ENCODE measurements at places on chromosomes 12 and 14. TPM values are rescaled to one million over a fixed set of nuclear protein-coding genes. Genes with fewer than 3 reads are reported as not detected.

GRCh38 chr12:70788774-70789173 lies 131.8 kb downstream of the PTPRR start:
- DNase-seq = no peak
- H3K4me3 ChIP-seq = no peak overlapping the region

TAS2R9 gene
- not detected for total RNA-seq

DNA sequence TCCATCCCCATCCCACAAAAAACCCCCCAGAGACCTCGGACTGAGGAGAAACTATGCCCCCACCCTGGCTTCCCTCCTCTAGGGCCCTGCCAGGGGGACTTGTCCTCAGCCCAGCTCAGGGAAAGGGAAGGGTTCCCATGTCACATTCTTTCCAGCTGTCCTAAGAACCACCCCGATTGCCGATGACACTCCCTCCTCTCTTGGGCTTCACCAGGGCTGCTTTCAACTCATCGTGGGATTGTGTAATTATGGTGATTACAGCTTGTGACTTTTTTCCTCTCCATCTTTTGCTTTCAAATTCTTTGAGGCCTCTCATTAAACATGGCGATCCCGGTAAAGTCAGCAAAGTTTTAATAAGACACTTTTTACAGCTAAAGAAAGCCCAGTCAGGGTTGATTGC lies 344.0 kb downstream of the DPF3 start:
- DNase-seq = no peak
- H3K4me3 ChIP-seq = no peak overlapping the region
- H3K27me3 ChIP-seq = peaks cover 7% of the 10 kb centered on the region
- peaks cover 21% of the 10 kb centered on the region for H3K4me1 ChIP-seq
- H3K36me3 ChIP-seq = no peaks in the 10 kb centered on the region

DNA sequence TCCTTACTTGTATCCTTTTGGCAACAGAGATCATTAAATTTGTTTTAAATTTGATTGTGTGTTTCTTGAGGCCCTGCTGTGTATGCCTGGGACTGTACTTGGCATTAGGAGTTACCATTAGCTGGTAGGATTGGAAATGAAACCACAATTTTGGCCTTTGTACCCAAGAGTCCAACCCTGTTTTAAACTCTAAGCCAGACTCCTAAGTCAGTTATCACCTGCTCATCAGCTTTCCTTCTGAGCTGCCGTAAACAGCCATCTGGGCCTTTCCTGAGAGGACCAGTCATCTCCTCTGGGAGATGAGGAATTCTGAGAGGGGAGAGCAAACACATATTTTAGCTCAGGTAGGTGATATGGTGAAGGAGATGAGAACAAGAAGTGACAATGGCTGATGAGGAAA lies 74.3 kb upstream of the SRSF5 start:
- H3K27ac ChIP-seq = peak overlapping the region; percentile 81
- peaks cover 79% of the 10 kb centered on the region for H3K4me1 ChIP-seq

GRCh38 chr12:2287589-2287988 lies 234.8 kb downstream of the CACNA1C start:
- peaks cover 100% of the 10 kb centered on the region for H3K4me1 ChIP-seq
- no peaks in the 10 kb centered on the region for H3K27me3 ChIP-seq
- no peak overlapping the region for H3K4me3 ChIP-seq
- no peak for DNase-seq
- H3K36me3 ChIP-seq = no peaks in the 10 kb centered on the region

DNA sequence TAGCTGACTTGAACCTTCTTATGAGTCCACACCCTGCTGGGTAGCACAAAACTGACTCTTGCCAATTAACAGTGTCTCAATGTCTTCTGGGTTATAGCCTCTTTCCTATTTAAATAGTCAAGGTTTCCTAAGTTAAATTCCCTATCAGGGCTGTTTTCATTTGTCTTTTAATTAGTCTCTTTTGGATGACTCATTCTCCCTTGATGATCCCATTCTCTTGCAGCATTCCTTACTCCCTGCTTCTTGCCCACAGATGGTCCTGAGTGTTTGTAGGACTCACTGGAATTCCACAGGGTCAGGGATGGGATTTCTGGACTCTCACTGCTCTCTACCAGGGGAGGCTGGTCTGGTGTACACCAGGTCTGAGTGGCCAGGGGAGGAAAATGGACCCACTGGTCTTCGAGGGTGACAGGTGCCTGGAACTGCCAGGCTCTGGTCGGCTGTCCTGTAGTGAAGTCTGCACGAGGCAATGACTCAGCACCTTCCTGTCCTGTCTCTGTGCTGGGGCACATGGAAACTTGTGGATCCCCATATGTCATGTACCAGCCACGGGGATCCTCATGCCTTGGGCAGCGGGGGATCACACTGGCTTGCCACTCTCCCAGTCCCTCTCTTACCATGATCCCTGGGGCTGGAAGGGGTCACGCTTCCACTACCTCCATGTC lies 236.5 kb upstream of the PELI2 start:
- no peak overlapping the region for H3K4me3 ChIP-seq
- no peaks in the 10 kb centered on the region for H3K36me3 ChIP-seq
- H3K27ac ChIP-seq = no peak overlapping the region
- no peak for DNase-seq
- H3K4me1 ChIP-seq = no peaks in the 10 kb centered on the region

DNA sequence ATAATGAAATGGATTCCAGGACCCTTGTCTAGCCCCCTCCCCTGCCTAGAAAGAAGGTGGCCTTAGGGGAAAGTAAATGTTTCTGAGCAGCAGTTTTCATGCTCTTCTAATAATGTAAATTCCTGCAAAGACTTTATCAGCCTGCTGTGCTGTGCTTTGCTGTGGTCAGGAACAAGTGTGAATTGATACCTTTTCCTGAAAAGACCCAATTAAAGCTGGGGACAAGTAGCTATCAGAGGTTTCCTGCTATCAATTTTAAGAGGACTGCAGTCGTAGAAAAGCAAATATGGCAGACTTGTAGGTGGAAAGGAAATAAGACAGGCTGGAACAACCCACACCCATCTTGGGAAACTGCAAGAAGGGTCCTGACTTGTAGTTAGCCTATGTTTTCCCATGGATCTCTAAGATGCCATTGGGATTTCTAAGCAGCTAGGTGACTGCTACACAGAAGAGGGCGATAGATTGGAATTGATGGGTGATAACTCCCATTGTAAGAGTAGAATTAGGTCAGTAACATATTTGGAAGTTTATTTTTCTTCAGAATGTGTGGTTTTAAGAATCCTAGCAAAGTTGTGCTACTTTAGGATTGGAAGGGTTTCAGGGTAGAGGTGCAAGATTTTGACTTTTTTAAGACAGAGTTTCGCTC lies 3.1 kb downstream of the DYNLL1 start:
- no peak overlapping the region for H3K27ac ChIP-seq
- H3K27me3 ChIP-seq = no peaks in the 10 kb centered on the region
- H3K4me1 ChIP-seq = peaks cover 23% of the 10 kb centered on the region
- no peak overlapping the region for H3K4me3 ChIP-seq

DNA sequence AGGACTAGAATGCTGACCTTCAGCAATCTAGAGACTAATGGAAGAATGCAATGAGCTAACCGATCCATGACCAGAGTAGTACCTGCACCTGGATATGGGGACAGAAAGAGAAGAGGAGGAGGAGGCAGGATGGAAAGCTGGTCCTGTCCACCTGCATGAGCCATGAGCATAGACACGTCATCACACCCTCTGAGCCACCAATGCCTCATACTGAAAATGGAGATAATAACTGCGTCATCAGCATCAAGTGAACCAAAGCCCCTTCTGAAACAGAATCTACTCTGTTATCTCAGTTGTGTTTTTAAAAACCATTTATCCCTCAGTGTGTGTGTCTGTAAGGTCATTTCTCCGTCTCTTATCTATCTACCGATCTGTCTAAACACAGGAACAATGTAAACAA lies 327.0 kb downstream of the BCL11B start:
- H3K36me3 ChIP-seq = no peaks in the 10 kb centered on the region
- no peak for DNase-seq
- peaks cover 16% of the 10 kb centered on the region for H3K4me1 ChIP-seq
- H3K27me3 ChIP-seq = peaks cover 10% of the 10 kb centered on the region

- no peaks in the 10 kb centered on the region for H3K27me3 ChIP-seq
- no peak for DNase-seq
- H3K4me3 ChIP-seq = no peak overlapping the region
- no peak overlapping the region for H3K27ac ChIP-seq
- H3K4me1 ChIP-seq = peaks cover 14% of the 10 kb centered on the region
These were observed 250.0 kb downstream of the MED13L start for GRCh38 chr12:116027551-116027821.

UBR7 gene
- 21.1 TPM for total RNA-seq

- H3K27ac ChIP-seq = no peak overlapping the region
- H3K4me3 ChIP-seq = no peak overlapping the region
- no peaks in the 10 kb centered on the region for H3K4me1 ChIP-seq
- no peaks in the 10 kb centered on the region for H3K27me3 ChIP-seq
- no peaks in the 10 kb centered on the region for H3K36me3 ChIP-seq
These were observed 19.8 kb upstream of the DHRS7 start for GRCh38 chr14:60184905-60185555.

CDCA3 gene
- total RNA-seq = 2.2 TPM

NTF3 gene
- not detected for total RNA-seq

TBX5 gene
- 38.7 TPM for total RNA-seq

DNA sequence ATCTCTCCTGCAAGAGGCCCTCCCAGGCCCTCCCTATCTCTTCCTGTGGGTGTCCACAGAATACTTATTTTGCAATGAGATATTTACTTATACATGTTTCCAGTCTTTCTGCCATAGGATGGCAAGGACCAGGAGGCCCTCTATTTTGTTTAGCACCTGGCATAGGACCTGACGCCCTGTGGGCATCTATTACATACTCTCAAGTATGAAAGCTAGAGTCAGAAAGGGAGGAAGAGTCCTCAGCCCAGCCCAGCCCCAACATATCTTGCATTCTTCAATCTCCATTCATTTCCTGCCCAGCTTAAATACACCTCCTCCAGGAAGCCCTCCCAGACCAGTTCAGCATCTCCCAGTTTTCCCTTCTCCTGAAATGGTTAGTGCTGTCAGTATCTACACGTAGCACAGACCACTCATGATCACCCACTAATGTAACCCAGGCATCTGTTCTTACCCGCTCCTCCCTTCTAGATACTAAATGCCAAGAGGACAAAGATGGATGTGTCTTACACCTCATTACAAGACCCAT lies 7.4 kb downstream of the FOXN4 start:
- no peaks in the 10 kb centered on the region for H3K4me1 ChIP-seq
- H3K4me3 ChIP-seq = no peak overlapping the region
- H3K27ac ChIP-seq = no peak overlapping the region

TSPAN11 gene
- total RNA-seq = 0.85 TPM

SIX1 gene
- 0.33 TPM for total RNA-seq

SCN8A gene
- 0.28 TPM for total RNA-seq

HOXC12 gene
- total RNA-seq = not detected

DNA sequence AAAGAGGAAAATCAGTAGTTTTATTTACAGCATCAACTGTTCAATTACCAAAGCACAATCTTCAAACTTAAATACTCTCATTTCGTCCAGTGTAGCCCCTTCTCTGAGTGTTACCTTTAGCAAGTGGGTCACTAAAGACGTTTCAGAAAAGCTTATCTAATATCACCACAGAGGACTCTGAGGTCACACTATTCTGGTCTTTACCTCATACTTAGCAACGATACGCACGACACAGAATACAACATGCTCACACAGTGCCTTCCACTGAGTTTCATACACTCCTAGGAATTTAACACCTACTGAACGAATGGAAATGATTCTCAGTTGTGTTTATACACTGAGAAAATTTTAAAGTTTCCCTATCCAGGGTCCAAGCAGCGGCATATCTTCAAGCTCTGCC lies 2.0 kb downstream of the SYT10 start:
- H3K36me3 ChIP-seq = no peaks in the 10 kb centered on the region
- no peak for DNase-seq
- peaks cover 42% of the 10 kb centered on the region for H3K27me3 ChIP-seq
- H3K27ac ChIP-seq = no peak overlapping the region

PDZRN4 gene
- total RNA-seq = 0.09 TPM

DNA sequence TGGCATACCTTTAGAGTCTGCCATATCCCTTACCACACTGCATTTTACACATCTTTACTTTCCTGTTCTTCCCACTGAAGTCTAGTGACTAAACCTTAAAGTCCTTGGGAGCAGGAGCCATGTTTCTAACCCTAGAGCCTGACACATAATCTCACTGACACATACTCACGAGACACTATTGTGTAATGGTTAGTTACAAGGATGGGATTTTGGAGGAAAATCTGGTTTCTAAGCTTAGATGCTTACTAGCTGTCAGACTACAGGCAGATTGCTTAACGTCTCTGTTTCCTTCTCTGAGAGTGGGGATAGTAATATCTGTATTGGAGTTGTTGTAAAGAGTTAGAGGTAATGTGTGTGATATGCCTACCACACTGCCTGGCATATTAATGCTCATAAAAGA lies 6.2 kb upstream of the DYRK4 start:
- H3K4me3 ChIP-seq = no peak overlapping the region
- H3K27me3 ChIP-seq = no peaks in the 10 kb centered on the region
- no peak overlapping the region for H3K27ac ChIP-seq
- H3K4me1 ChIP-seq = no peaks in the 10 kb centered on the region

- DNase-seq = no peak
- H3K27me3 ChIP-seq = no peaks in the 10 kb centered on the region
- no peak overlapping the region for H3K4me3 ChIP-seq
- H3K36me3 ChIP-seq = no peaks in the 10 kb centered on the region
- no peaks in the 10 kb centered on the region for H3K4me1 ChIP-seq
These were observed 638.3 kb upstream of the TBX3 start for GRCh38 chr12:115322275-115322674.

GRCh38 chr12:57175428-57176138 lies 28.2 kb upstream of the LRP1-AS start:
- H3K4me1 ChIP-seq = peaks cover 3% of the 10 kb centered on the region
- no peak overlapping the region for H3K27ac ChIP-seq
- H3K27me3 ChIP-seq = no peaks in the 10 kb centered on the region
- peaks cover 9% of the 10 kb centered on the region for H3K36me3 ChIP-seq

NKX2-1 gene
- not detected for total RNA-seq

GRCh38 chr12:25615119-25615518 lies 62.0 kb upstream of the LMNTD1 start:
- H3K36me3 ChIP-seq = no peaks in the 10 kb centered on the region
- no peak overlapping the region for H3K4me3 ChIP-seq
- no peak for DNase-seq
- no peaks in the 10 kb centered on the region for H3K27me3 ChIP-seq

KRT71 gene
- total RNA-seq = not detected

DNA sequence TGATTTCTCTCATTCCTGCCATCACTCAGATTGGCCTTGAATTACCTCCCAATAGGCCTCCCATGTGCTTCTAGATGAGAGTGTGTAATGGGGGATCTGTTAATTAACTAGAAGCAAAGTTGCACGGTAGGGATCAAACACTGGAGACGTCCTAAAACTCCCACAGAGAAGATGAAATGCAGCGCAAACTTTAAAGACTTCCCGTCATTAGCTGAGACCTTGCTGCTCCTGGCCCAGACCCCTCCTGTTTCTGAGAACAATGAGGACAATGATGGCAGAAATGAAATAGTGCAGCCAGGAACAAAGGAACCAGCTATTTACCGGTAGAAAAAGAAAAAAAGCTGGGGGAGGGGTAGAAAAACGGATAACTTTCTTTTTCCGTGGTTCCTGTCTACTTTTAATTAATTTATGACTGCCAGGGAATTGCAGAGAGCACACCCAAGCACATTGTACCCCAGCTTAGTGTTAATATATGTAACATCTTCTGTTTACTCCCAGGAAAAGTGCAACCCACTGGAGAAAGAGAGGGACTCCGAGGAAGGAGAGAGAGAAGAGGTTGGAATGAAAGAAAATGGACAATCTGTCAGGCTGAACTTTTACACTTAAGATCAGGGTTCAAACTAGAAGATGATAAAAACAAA lies 280.7 kb upstream of the SOX5 start:
- no peak overlapping the region for H3K4me3 ChIP-seq
- no peaks in the 10 kb centered on the region for H3K27me3 ChIP-seq
- H3K36me3 ChIP-seq = no peaks in the 10 kb centered on the region
- DNase-seq = no peak

- H3K4me1 ChIP-seq = no peaks in the 10 kb centered on the region
- H3K27ac ChIP-seq = no peak overlapping the region
- H3K4me3 ChIP-seq = no peak overlapping the region
- H3K27me3 ChIP-seq = peaks cover 7% of the 10 kb centered on the region
- H3K36me3 ChIP-seq = no peaks in the 10 kb centered on the region
These were observed 72.3 kb upstream of the DHRS4 start for GRCh38 chr14:23881282-23881681.
